GM12878 (cell line): ENCODE measurements at places on chromosomes 6 and 20. TPM values are rescaled to one million over a fixed set of nuclear protein-coding genes. Genes with fewer than 3 reads are reported as not detected.

Gene RBM12
- 119 and 126 TPM in 2 replicates for total RNA-seq

Gene TFAP2A
- 0.21 and 0.46 TPM in 2 replicates for total RNA-seq

Gene SLC22A16
- not detected in 2 replicates for total RNA-seq

Gene MCCD1
- not detected in 2 replicates for total RNA-seq

Gene MRPL18
- total RNA-seq, result 68.5 and 69.3 TPM in 2 replicates

Gene TBX18
- 0.10 TPM in 1 of 2 replicates, not detected in the other for total RNA-seq

Gene RBM39
- 188 and 216 TPM in 2 replicates for total RNA-seq

Gene SEMG2
- total RNA-seq, result not detected in 2 replicates

Gene FKBP5
- 81.2 and 82.8 TPM in 2 replicates for total RNA-seq

Gene SLC17A2
- total RNA-seq, result not detected in 2 replicates

Gene DNAH8
- 0.11 and 0.21 TPM in 2 replicates for total RNA-seq

DNA sequence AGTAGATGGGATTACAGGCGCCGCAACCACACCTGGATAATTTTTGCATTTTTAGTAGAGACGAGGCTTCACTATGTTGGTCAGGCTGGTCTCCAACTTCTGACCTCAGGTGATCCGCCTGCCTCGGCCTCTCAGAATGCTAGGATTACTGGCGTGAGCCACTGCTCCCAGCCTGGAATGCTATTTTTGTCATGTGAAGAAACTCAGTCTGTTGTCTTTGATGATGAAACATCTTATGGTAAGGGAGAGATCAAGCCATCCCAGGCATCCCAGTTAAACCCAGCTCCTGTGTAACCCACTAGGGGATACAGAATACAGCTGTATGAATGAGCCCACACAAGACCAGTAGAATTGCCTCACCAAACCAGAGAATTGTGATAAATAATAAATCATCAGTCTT lies 83.6 kb upstream of the RBM24 start:
- H3K27ac ChIP-seq, result no peak overlapping the region
- no peaks in the 10 kb centered on the region for H3K36me3 ChIP-seq
- no peak overlapping the region for H3K4me3 ChIP-seq
- no peaks in the 10 kb centered on the region for H3K4me1 ChIP-seq
- DNase-seq, result no peak

- no peak overlapping the region for H3K27ac ChIP-seq
- H3K4me3 ChIP-seq, result no peak overlapping the region
- H3K4me1 ChIP-seq, result no peaks in the 10 kb centered on the region
These were observed 51.7 kb downstream of the SLC22A23 start for GRCh38 chr6:3405182-3405518.

DNA sequence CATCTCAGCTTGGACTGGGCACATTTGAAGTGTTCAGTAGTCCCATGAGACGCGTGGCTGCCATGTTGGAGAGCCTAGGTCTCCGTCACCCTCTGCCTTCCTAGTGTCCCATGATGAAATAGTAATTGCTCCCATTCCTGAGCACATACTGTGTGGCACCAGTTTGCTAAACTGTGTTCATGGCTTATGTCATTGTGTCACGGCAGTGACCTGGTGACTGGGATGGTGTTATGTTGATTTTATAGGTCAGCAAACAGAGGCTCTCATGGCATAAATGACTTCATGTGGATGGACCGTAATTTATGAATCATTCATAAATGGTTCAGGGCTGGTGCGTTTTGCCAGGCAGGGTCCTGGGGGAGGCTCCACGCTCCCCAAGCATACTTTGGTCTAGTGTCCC lies 3.8 kb downstream of the BCAS4 start:
- no peaks in the 10 kb centered on the region for H3K27me3 ChIP-seq
- peaks cover 27% of the 10 kb centered on the region for H3K4me1 ChIP-seq
- H3K36me3 ChIP-seq, result 0 out of 2 replicates have a peak, but pooled peaks cover 2% of the 10 kb centered on the region
- DNase-seq, result no peak
- peak overlapping the region; percentile 95 for H3K27ac ChIP-seq
- H3K4me3 ChIP-seq, result peak overlapping the region; percentile 63

- H3K36me3 ChIP-seq, result no peaks in the 10 kb centered on the region
- no peaks in the 10 kb centered on the region for H3K27me3 ChIP-seq
- no peak overlapping the region for H3K4me3 ChIP-seq
- no peak for DNase-seq
- no peaks in the 10 kb centered on the region for H3K4me1 ChIP-seq
These were observed 63.2 kb upstream of the SYNDIG1 start for GRCh38 chr20:24406251-24406650.

DNA sequence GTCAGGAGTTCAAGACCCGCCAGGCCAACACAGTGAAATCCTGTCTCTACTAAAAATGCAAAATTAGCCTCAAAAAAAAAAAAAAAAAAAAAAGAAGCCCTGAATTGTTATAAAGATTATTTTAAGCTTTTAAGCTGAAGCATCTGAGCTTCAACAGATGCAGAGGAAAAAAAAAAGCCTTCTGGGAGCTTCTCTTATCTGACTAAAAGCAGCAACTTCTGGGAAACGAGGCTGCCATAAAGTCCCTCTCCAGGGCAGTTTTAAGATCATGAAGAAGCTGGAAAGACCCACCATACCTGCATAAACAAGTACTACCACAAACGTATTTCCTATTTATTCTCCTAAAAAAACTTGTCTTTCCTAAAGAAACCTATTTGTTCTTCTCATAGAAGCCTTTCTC lies 3.6 kb downstream of the SERINC3 start:
- no peak overlapping the region for H3K27ac ChIP-seq
- no peaks in the 10 kb centered on the region for H3K27me3 ChIP-seq
- H3K4me3 ChIP-seq, result no peak overlapping the region
- no peaks in the 10 kb centered on the region for H3K36me3 ChIP-seq
- peaks cover 7% of the 10 kb centered on the region; the same call in 1 of the 2 replicates for H3K4me1 ChIP-seq

- H3K4me3 ChIP-seq, result no peak overlapping the region
- H3K27me3 ChIP-seq, result no peaks in the 10 kb centered on the region
- no peak overlapping the region for H3K27ac ChIP-seq
These were observed 44.6 kb downstream of the TOX2 start for GRCh38 chr20:43959079-43959919.

GRCh38 chr6:26295691-26296555 lies 69.1 kb upstream of the BTN3A2 start:
- H3K36me3 ChIP-seq, result no peaks in the 10 kb centered on the region
- no peaks in the 10 kb centered on the region for H3K27me3 ChIP-seq
- H3K4me1 ChIP-seq, result 0 out of 2 replicates have a peak, but pooled peaks cover 4% of the 10 kb centered on the region
- DNase-seq, result no peak
- no peak overlapping the region for H3K27ac ChIP-seq

GRCh38 chr6:148441454-148441911 lies 98.8 kb downstream of the SASH1 start:
- H3K36me3 ChIP-seq, result no peaks in the 10 kb centered on the region
- DNase-seq, result no peak
- no peaks in the 10 kb centered on the region; the same call in 1 of the 2 replicates for H3K27me3 ChIP-seq
- H3K27ac ChIP-seq, result no peak overlapping the region
- H3K4me1 ChIP-seq, result no peaks in the 10 kb centered on the region

- no peaks in the 10 kb centered on the region for H3K27me3 ChIP-seq
- no peak overlapping the region for H3K27ac ChIP-seq
- no peaks in the 10 kb centered on the region for H3K36me3 ChIP-seq
- no peaks in the 10 kb centered on the region for H3K4me1 ChIP-seq
- no peak for DNase-seq
- no peak overlapping the region for H3K4me3 ChIP-seq
These were observed 83.2 kb downstream of the SHLD1 start for GRCh38 chr20:5833309-5833941.

- H3K27ac ChIP-seq, result no peak overlapping the region
- H3K27me3 ChIP-seq, result no peaks in the 10 kb centered on the region
- H3K4me1 ChIP-seq, result no peaks in the 10 kb centered on the region
- DNase-seq, result no peak
These were observed 37.1 kb downstream of the IGF2R start for GRCh38 chr6:160005861-160006540.
